Stimulated activated CD4-positive, alpha-beta T cell treated with anti-CD3 and anti-CD28 coated beads, Interleukin-4, amount 100 ng/mL, for 4 hours (primary cell): ENCODE measurements at places on chromosomes 5 and 9.

DNA sequence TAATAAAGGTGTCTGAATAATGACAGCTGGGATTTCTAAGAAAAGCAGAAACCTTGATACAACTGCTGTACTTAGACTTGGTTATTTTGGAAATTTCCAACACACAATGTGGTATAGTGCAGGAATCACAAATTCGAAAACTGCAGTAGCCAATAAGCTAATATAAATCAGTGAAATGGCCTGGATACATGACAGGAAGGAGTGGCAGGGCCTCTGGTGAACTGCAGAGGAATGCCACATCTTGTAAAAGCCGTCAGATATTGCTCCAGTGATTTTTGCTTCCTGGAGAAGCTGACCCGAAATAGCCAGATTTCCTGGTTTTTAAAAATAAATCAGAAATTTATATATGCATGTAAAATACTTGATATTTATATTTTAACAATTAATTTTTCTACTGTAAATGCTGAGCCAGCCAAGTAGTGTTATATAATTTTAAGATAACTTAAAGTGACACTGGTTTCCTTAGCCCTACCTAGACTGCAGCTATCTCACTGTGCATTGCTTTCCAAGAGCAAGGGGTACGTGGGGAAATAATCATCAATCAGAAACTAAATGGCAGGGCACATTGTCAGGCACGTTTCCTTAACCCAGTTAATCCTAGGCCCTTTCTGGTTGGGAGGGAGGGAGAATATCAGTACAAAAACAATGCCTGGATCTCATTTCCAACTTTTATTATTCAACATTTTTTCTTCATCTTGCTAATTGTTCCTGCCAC, 182.4 kb downstream of the RASEF start:
- no peak for DNase-seq

DNA sequence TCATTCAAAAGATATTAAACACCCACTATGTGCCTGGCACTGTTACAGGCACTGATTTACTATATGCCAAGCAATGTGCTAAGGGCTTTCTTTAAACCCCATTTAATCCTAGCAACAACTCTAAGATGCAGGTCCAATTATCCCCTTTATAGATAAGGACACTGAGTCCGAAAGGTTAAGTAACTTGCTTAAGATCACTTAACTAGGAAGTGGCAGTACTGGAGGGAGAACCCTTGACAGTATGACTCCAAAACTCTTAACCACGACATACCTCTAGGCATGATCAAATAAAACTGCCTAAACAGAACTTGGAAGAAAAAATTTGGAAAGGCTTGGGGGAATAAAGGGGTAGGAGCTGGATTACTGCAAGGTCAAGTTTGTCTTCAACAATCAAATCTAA, 1.7 kb downstream of the RAB14 start:
- DNase-seq = no peak

- no peak for DNase-seq
Measured at GRCh38 chr9:127498298-127498697, 47.0 kb downstream of the LRSAM1 start.

DNA sequence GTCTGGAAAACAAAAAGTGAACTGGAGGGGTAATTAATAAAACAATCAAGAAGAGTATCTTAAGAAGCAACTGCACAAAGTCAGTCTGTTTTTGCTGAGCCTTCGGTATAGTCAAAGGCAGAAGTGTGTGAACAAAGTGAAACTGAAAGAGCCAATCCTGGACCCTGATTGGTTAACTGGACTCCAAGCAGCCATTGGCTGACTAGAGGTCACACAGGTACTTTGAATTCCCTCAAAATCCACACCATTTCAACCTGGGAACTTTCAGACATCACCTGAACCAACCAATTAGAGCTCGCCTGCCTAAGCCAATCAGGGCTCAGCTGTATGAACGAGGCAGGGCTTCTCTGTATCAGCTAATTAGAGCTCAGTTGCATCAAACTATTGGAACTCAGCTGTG, 286.7 kb downstream of the TLE4 start:
- no peak for DNase-seq

DNA sequence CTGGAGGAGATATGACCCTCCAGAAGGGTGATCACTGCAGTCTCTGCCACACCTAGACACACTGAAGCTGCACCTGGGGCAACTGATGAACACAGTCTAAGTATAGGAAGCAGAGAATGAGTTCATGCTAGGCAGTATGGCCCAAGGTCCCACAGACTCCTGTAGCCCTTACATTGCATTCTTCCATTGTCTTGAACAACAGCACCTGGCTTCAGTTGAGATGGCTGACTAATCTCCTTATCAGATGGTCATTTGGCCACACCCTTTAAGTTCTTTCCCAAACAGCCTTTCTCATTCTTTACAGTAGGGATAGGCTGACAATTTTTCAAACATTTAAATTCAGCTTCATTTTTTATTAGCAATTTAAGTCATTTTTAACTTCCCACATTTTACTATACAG, 23.1 kb downstream of the CENPK start:
- DNase-seq = no peak

DNA sequence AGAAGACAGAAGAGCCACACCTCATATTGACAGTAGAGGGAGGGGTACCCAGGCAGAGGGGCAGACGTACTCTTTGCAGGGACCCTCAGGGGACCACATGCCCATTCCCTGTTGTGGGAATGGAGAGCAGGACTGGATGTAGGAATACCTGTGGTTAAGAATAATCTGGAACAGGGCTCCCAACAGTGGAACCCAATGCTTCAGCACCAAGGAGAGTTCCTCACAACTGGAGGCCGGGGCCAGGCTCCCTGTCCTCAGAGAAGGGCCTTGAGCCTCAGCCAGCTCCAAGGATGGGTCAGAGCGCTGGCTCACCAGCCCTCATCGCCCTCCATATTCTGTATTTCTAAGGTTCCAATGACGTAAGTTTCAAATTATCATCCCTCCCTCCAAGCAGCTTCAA, 7.4 kb upstream of the SHC3 start:
- DNase-seq = no peak

GRCh38 chr9:75200892-75201470, 112.7 kb downstream of the OSTF1 start:
- DNase-seq = no peak

GRCh38 chr9:111645806-111646205, 14.7 kb downstream of the DNAJC25 start:
- no peak for DNase-seq

DNA sequence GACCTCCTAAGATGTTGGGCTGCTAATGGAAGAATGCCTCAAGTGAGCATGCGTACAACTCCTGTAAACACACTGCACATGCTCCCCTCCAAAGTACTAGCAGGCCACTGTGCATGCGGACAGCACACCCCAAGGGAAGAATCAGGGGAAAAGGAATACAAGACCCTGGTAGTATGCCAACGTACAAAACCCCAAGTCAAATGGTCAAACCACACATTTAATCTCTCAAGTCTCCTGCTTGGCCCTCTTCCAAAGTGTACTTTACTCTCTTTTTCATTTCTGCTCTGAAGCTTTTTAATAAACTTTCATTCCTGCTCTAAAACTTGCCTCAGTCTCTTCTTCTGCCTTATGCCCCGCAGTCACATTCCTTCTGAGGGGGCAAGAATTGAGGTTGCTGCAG, 466.4 kb downstream of the DMRTA1 start:
- no peak for DNase-seq

DNA sequence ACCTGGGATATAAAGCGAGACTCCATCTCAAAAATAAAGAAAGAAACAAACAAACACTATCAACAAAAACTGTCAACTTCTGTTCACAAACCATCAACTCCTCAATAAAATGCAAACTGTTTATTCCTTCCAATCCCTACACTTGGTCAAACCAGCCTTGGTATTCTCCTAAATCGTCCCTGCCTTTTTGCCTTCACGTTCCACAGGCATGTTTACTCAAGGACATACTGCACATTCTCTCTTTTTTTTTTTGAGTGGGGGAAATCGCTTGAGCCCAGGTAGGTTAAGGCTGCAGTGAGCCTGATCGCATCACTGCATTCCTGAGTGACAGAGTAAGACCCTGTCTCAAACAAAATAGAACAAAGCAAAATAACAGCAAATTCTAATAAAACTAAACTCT, 13.0 kb downstream of the UBAP2 start:
- no peak for DNase-seq

GRCh38 chr5:152634586-152634985, 229.5 kb upstream of the NMUR2 start:
- DNase-seq = no peak

DNA sequence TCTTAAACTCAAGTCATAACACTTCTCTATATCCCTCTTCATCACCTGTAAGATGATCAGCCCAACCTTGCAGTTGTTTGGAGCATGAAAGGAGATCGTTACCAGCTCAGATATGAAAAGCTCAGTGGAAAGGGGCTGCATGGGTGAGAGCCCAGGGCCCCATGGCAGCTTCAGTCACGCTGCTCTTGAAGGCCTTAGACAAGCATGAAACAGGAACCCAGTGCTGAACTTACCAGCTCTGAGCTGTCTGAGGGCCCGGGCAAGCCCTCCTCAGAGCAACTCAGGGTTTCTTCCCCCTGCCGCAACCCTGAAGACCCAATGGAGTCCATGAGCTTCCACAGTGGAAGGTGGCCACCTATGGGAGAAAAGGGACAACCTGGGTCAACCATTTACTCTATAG, 3.3 kb downstream of the HK3 start:
- no peak for DNase-seq

GRCh38 chr9:35470894-35471293, 19.0 kb upstream of the RUSC2 start:
- DNase-seq = no peak

- no peak for DNase-seq
Measured at GRCh38 chr5:142079306-142079721, 29.3 kb upstream of the NDFIP1 start.

- DNase-seq = no peak
Measured at GRCh38 chr5:31754741-31755675, 116.1 kb downstream of the PDZD2 start.

DNA sequence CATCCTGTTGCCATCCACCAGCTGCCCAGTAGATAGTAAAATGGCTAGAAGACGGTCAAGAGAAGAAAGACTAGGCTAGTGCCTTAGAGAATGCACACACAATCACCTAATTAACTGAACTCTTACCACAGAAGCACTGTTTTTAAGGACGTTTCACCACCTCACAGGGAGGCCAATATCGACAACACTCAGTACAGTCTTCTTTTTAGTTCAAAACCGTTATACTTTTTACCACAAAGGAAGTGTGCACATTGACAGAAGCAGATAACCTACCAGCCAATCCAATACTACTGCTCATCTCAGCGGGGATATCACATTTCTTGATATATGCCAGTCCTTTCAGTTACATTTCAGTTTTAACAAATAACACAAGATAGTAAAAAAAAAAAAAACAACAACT, 122.3 kb downstream of the GNAQ start:
- DNase-seq = no peak

- DNase-seq = no peak
Measured at GRCh38 chr5:6634306-6634705, 1.1 kb downstream of the SRD5A1 start.

GRCh38 chr9:114016629-114017423, 61.3 kb downstream of the AMBP start:
- no peak for DNase-seq

DNA sequence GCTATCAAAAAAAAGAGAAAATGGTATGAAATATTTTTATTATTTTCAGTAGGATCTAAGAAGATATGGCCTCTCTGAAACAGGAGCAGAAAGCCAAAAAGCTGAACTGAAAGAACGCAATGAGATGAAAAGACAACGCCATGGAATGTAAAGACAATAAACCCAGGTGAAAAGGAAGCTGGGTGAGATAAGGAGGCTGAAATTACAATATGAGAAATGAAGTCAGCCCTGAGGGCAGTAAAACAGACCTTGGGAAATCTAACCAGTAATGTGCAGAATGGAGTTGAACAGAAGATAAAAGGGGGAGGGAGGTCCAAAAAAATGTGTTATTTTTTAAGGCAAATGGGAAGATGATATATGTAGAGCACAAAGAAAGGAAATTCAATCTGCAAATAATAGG, 265.3 kb downstream of the ENC1 start:
- DNase-seq = no peak

- no peak for DNase-seq
Measured at GRCh38 chr5:17720071-17720470, 85.8 kb downstream of the TAF11L14 start.

DNA sequence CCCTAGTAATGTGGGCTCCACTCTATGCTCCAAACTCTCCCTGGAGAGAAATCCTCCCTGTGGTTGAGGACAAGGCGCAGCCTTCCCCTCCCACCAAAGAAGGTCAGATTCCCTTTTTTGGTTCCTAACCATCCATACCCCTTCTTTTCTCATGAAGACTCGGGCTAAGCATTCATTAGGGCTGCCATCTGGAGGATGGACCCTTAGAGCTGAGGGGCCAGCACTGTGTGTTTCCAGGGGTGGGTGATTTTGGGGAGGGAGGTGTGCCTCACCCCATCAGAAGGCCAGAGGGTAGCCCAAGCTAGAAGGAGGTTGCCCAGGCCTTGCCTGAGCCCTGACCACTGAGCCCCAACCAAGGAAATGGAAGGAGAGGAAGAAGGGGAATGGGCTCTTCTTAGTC, 36.8 kb downstream of the TGFBI start:
- no peak for DNase-seq

- no peak for DNase-seq
Measured at GRCh38 chr5:127596501-127596900, 52.4 kb upstream of the CTXN3 start.

GRCh38 chr9:19807182-19807892, 18.5 kb upstream of the SLC24A2 start:
- DNase-seq = no peak

DNA sequence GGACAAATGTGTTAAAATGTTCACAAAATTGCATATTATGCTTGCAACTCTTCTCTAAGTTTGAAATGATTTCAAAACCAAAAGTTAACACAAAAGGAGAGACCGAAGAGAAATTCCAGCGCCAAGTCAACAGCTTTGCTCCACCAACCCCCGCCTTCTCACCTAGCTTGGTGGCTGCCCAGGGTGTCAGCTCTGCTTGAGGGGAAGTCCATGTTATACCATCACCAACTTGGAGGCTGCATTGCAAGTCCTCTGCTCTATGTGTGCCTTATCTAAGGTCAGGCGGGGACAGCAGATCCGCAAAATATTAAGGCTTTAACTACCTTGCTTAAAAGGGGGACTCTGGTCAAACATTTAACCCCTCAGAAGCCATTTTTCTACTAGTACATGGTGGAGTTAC, 14.6 kb downstream of the CCNJL start:
- DNase-seq = no peak
